GM12864 (cell line): ENCODE measurements at places on chromosomes 12 and 14.
A peak's percentile ranks its signal among the peaks of the same experiment; 100 is the strongest.

DNA sequence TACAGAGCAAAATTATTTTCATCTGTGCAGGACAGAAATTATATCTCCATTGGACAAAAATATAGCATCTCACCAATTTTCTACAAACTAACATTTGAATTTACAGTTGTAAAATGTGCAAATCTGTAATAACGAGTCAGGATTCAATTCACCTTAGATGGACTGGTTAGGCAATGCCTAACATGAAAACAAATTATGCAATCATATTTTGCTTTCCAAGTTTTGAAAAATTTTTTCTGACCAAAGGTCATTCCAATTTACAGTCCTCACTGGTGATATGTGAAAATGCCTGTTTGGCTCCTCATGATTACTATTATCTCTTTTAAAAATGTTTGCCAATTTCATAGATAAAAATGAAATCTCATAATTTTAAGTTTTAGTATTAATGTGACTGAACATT lies 6.5 kb upstream of the CPM start:
- no peak for DNase-seq

- no peak for DNase-seq
These were observed 31.8 kb upstream of the TEX22 start for GRCh38 chr14:105366386-105367074.

DNA sequence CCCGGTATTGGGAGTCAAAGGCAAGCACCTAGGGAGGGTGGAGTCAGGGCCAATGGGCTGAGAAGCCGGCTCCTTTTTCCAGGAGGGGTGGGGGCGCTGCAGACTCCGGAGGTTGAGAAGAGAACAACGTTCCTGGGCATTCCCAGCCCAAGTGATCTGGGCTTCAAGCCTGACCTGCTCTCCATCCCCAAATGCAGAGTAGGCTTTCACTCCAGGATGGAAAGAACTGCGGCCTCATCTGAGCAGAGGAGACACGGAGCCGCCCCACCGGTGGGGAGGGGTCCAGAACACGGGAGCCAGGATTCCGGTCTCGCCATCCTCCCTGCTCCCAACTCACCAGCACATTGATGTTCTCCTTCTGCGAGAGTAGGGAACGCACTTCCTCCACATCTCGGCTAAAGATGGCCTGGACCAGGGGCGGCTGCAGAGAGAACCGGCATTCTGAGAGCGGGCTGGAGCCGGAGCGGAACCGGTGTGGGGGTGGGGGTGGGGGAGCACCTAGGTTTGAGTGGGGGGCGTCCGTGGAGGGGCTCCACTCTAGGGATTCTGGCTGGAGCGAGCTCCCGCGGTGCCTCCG lies 605 bp downstream of the ANKRD52 start:
- no peak for DNase-seq

DNA sequence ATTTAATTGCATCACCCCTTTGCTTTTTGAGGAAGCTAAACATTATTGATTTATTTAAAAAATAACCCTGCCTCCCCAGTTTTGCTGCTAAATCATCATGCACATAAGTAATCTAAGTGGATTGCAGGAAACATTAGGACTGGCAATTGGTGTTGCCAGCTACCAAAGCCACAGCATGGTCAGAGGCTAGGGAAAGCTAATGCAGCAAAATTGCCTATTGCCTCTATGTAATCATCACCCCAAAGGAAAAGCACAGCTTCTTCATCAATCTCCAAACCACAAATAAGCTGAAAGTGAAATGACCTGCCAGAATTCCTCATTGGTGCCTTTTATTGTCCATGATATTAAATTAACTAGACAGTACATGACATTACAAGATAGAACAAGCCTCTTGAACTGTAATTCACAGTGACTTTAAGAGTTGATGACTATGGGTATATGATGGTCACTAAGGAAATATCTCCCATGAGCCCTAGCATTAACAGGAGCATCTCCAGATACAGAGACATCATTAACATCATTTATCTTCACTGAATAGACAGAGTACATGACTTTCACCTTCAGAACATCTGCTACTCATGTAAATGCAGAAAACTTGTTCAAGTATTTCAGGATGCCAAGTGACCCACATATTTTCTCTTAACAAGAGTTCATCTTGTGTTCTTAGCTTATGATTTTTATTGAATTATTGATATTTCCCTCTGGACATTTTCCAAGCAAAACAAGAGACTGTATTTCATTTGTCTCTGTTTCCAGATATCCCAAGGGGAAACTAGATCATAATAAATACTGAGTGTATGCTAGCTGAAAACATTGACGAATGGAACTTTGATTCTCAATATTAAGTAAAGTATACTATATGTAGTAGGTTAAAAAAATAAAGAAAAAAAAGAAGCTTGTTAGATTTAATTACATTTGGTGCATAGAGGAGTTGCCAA lies 29.4 kb downstream of the PTPRR start:
- no peak for DNase-seq

DNA sequence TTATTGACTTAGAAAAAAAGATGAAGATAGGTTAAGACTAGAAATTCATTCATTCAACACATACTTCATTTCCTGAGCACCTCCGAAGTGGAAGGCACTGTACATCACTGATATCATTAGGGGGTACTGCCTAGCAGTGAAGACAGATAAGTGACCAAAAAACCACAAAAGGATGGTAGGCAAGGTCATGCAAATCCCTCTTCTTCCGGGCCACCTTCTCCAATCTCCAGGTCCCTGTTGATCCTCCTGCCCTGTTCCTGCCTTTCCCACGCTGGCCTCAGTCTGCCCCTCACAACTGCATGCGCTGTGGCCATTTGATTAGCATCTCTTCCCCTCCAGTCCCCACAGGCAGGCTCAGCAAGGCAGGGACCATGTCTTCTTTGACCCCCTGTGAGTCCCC lies 60.8 kb downstream of the SETD3 start:
- DNase-seq = no peak

GRCh38 chr14:49221316-49221715 lies 364.9 kb downstream of the RPS29 start:
- DNase-seq = no peak

- no peak for DNase-seq
These were observed 32.9 kb downstream of the ARID2 start for GRCh38 chr12:45762185-45763110.

- peak; percentile 58 for DNase-seq
These were observed 1.9 kb upstream of the SCFD1 start for GRCh38 chr14:30620178-30620577.

DNA sequence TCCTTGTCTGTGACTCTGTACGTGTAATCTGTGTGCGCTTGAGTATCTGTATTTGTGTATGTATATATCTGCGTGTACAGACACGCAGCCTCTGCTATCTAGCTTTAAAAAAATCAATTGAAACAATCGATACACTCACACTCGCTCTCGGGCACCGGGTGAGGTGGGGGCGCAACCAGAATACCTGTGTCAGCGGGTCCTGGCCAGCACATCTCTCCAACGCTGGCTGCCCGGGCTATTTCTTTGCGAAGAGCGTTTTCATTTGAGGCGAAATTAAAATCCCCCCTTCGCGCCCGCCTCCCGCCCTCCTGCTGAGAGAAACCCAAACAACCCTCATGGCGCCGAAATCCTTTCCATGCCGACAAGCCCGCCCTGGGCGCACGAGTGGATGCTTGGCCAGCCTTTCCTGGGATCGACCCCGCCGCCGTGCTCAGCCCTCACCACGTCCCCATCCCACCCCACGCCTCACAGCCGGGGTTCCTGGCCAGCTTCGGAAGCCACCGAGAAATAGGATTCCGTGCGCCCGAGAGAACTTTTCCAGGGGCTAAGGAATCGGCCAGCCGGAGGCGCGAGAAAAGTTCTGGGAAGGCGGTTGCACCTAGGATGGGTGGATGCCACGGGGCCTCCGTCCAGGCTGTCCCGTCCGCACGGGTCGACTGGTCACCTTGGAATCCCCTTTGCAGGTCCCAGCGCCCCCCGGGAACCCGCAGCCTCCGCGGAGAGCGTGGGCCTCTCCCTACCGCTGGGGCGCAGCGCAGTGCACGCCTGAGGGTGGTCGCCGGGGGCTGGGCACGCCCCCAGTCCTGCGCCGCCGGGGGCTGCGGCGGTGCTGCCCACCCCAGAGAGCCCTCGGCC lies 1.0 kb downstream of the ZDHHC22 start:
- no peak for DNase-seq

DNA sequence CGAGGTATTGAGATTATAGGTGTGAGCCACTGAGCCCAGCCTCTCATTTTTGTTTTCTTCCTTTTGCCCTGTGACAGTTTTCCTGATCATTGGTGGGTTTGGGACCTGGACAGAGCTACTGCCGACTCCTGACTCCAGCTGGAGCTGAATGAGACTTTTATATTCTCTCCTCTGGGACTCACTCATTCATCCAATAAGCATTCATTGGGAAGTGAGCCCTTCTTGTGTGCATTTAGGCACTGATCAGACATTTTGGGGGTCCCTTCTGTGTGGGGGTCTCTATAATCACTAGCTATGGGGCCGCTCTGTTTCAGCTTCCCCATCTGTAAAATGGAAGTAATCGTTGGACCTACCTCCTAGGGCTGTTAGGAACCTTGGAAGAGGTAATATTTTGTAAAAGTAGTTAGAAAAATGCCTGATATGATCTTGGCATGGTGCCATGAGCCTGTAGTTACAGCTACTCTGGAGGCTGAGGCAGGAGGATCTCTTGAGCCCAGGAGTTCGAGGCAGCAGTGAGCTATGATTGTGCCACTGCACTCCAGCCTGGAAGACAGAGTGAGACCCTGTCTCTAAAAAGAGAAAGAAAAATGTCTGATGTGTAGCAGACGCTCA lies 7.2 kb downstream of the SH2B3 start:
- no peak for DNase-seq

DNA sequence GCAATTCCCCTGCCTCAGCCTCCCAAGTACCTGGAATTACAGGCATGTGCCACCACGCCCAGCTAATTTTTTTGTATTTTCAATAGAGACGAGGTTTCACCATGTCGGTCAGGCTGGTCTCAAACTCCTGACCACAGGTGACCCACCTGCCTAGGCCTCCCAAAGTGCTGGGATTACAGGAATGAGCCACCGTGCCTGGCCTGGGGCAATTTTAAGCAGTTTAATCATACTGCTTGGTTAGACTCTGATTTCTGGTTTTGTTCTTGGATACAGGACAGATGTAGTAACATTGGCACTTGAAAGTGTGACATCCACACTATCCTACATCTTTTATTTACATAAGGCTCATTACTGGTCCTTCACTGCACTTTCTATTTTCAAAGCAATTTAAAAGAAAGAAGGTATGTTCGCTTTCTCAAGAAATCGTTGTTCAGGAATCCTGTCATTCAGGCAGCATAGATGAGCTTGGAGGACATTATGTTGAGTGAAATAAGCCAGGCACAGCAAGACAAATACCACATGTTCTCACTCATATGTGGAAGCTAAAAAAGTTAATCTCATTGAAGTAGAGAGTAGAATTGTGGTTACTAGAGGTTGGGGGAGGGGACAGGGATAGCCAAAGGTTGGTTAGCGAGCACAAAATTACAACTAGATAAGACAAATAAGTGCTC lies 4.0 kb upstream of the NUAK1 start:
- DNase-seq = no peak

DNA sequence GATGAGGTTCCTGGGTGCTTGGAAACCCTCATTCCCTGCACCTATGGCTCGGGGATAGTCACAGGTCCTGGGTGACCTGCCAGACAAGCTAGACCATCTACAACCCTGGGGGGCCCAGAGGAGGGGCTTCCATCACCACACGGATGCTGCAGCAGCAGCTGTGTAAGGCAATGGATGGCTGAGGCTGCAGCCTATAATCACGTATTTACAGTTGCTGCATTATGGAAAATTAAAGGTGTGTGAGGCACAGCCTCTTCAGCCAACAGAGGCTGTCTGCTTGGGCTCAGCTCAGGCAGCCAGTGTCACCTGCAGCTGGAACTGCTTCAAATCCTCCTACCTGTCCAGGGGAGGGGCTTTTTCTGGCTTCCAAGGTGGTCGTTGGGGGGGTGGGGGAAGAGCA lies 268.1 kb downstream of the CACNA1C start:
- no peak for DNase-seq

GRCh38 chr12:3624273-3624672 lies 128.6 kb downstream of the CRACR2A start:
- no peak for DNase-seq

DNA sequence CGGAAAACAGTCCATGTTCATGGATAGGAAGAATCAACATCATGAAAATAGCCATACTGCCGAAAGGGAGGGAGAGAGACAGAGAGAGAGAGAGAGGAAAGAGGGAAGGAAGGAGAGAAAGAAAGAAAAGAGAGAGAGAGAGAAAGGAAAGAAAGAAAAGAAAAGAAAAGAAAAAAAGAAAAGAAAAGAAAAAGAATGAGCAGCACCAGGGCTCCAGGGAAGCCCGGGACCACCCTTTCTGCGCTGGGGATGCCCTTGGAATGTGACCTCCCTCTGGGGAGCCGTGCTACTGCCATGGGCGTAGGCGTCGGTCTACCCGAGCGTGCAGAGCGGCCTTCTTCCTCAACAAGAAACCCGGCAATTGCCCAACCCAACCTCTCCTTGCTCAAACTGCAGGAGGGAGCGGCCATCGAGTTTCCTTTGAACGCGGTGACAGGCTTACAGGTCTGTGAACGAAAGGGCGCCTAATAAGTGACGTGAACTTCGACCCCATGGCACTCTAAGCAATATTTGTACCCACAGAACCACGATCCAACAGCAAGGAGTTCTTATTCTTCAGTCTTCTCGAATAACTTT lies 16.9 kb downstream of the OR6S1 start:
- peak; percentile 64 for DNase-seq

GRCh38 chr12:88108021-88108420 lies 33.9 kb downstream of the CEP290 start:
- no peak for DNase-seq

DNA sequence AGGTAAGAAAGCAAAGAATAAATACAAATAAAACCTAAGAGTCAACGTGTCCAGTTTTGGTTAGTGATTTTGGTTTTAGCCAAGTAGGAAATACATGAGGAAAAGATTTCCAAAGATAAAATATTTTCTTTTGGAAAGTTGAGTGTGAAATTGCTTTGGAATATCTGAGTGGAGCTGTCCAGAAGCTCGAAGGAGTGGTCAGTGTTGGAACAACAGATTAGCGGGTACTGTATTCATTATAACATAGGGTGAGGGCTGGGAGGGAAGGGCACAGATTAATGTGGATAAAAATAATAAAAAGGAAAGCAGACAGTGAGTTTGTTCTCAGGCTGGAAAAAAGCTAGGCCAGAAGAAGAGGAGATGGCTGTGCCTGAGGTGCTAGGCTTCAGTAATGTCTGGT lies 101.5 kb upstream of the SLCO1C1 start:
- DNase-seq = no peak

DNA sequence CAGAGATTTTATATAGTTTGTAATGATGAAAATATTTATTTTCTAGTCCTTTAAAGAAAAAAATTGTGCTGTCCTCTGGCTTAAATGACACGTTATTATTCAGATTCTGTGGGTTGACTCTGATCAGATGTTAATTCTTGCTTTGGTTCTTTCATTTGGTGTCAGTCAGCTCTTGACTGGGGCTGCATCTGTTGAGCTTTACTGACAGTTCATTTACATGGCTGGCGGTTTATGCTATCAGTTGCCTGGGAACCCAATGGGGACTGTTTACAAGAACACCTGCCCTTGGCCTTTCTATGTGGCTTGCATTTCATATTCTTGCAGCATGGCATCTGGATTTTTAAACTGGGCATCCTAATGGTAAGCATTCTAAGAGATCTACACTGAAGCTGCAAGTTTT lies 667.1 kb upstream of the FBXO33 start:
- no peak for DNase-seq

- DNase-seq = no peak
These were observed 40.4 kb downstream of the CAPS2 start for GRCh38 chr12:75289753-75290152.

- DNase-seq = no peak
These were observed 21.1 kb downstream of the C12orf71 start for GRCh38 chr12:27061317-27061716.
